Activated CD4-positive, alpha-beta T cell treated with anti-CD3 and anti-CD28 coated beads for 36 hours (primary cell): ENCODE measurements at places on chromosomes 2 and 18.

DNA sequence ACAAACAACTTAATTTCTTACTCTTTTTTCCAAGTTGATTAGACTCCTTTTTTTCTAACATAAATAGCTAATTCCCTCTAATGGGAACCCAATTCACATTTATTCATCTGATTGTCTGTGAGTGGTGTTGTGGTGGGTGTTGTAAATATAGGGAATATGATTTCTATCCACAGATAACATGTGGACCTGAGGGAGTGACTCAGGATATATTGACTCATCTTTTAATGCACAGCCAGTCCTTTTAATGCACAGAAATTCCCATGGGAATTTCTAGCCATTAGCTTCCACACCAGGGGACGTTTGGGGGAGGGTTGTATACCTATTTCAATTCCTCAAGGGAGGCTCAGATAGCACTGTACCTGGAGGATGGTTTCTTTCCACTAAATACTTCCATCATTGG is 1339.6 kb upstream of the LRRTM1 start:
- DNase-seq = no peak

DNA sequence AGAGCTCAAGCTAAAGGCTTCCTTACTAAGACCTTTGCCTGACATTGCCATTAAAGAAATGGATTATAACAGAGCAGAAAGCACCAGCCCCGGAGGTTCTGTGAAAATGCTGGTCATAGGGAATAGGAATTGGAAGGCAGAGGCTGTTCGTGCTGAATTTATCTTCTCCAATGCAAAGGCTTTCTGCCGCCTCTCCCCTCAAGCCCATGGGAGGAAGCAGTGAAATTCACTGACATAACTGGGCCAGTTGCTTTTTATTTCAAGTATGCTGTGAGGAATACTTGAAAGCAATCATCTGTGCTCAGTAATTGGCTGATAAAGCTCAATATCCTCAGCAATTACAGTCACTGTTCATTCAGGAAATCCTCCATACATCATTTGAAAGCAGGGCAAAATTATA is 85.4 kb upstream of the LINC00305 start:
- no peaks in the 10 kb centered on the region for H3K27me3 ChIP-seq
- H3K4me3 ChIP-seq = no peak overlapping the region
- H3K27ac ChIP-seq = no peak overlapping the region

DNA sequence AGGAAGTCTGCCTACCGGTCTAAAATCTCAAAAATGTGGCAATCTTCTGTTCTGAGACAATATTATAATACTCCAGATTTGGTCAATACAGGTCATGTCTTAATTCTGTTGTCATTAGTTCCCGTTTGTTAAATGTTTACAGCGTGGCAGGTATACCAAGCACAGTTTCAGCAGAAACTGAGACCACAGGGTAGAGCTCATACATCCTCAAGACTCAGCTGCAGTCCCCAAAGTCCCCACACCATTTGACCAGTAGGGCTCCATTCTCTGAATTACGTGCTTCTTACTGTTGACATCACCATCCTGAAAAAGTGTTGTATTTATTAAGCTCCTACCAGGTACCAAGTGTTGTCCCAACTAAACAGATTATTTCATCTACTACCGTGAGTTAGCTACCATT is 157.1 kb downstream of the MC4R start:
- no peak overlapping the region for H3K4me3 ChIP-seq
- no peak overlapping the region for H3K27ac ChIP-seq
- H3K27me3 ChIP-seq = no peaks in the 10 kb centered on the region
- no peaks in the 10 kb centered on the region for H3K4me1 ChIP-seq

DNA sequence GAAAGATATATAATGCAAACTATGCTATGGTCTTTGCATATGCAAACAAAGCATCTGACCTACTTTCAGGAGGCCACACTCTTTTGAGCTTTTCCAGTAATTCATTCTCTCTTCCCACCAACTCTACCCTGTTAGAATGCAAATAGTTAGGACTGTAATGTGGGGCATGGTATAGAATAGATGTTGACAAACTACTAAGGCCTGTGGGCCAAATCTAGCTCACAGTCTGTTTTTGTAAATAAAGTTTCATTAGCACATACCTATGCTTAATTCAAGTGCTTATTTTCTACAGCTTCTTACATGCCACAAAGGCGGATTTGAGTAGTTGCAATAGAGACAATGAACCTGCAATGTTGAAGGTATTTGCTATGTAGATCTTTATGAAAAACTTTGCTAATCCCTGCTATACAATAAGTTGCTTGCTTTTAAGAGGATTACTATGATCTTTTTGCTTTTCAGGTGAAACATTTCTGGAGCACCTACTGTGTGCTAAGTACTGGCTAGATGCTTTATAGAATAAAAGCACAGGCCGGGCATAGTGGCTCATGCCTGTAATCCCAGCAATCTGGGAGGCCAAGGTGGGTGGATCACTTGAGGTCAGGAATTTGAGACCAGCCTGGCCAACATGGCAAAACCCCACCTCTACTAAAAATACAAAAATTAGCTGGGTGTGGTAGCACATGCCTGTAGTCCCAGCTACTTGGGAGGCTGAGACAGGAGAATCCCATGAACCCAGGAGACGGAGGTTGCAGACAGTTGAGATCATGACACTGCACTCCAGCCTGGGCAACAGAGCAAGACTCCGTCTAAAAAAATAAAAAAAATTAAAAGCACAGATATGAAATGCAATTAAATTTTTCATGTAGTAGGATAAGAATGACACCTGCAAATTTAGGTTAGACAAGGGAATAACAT is 267.8 kb downstream of the DPP10 start:
- H3K36me3 ChIP-seq = no peaks in the 10 kb centered on the region
- H3K4me1 ChIP-seq = no peaks in the 10 kb centered on the region
- no peak overlapping the region for H3K4me3 ChIP-seq
- H3K27ac ChIP-seq = no peak overlapping the region

GRCh38 chr2:171404261-171404660 is 29.5 kb downstream of the METTL8 start:
- H3K27ac ChIP-seq = no peak overlapping the region
- H3K4me3 ChIP-seq = no peak overlapping the region
- peaks cover 22% of the 10 kb centered on the region for H3K36me3 ChIP-seq
- no peaks in the 10 kb centered on the region for H3K27me3 ChIP-seq
- H3K4me1 ChIP-seq = peaks cover 36% of the 10 kb centered on the region

GRCh38 chr18:74914648-74915047 is 294.3 kb downstream of the PTGR3 start:
- H3K4me1 ChIP-seq = no peaks in the 10 kb centered on the region
- no peaks in the 10 kb centered on the region for H3K27me3 ChIP-seq
- no peak for DNase-seq
- no peak overlapping the region for H3K27ac ChIP-seq
- no peak overlapping the region for H3K4me3 ChIP-seq
- no peaks in the 10 kb centered on the region for H3K36me3 ChIP-seq

DNA sequence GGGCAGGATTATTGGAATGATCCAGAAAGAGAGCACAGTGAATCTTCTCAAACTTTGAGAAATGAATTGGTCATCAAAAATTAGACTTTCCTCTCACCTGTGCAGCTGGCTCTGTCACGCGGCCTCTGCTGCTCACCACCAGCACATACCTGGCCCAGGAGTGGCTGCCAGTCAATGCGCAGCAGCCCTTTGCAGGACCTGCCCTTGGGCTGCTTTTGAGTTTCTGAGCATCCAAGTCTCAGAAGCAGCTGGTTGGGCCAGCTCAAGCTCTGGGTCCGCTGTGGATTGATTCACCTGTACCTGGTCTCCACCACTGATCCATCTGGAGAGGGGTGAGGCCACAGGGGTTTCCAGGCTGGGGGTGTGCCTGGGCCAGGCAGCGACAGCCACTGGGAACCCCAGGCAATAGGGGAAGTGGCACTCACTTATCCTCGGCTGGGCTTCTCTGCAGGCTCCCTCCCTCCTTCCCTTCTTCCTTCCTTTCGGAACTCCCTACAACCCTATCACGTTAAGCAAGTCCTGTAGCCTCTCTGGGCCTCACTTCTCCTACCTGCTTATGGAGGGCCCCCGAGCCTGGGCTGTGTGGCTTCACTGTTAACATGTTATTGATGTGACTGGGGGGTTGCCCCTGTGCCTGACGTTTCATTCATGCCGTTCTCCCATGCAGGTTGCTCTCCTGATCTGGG is 48.1 kb downstream of the SH3BP4 start:
- no peak for DNase-seq
- H3K27ac ChIP-seq = no peak overlapping the region
- H3K36me3 ChIP-seq = no peaks in the 10 kb centered on the region
- no peaks in the 10 kb centered on the region for H3K4me1 ChIP-seq
